RWPE1 (cell line): ENCODE measurements at places on chromosomes 1 and 21.

DNA sequence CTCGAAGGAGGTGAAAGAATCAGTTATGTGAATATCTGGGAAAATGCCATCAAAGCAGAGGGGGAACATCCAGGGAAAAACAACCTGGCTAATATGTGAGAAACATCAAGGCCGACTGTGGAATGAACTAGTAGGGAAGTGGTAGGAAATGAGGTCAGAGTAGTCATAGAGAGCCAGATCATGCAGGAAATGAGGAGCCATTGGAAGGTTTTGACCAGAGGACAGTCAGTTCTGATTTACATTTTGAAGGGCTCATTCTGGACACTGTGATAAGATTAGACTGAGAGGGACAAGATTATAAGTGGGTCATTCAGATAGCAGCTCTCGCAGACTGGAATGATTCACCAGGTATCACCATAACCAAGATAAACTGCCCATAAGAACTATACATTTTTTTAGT lies 63.7 kb downstream of the SYT14 start:
- DNase-seq: no peak

DNA sequence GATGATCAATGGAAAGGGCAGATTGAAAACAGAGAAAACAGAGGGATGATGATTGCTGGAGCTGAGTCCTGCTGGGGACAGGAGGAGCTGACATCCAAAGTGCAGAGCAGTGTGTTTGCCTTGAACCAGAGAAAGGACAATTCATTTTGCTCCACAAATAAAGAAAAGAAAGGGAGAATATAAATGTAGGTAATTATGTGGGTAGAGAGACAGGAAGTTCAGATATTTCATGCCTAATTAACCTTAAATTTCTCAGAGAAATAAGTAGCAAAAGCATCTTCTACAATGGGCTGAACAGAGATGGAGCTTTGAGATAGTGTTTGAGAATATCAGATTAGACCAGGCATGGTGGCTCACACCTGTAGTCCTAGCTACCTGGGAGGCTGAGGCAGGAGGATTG lies 93.2 kb downstream of the TNFSF18 start:
- DNase-seq: no peak

DNA sequence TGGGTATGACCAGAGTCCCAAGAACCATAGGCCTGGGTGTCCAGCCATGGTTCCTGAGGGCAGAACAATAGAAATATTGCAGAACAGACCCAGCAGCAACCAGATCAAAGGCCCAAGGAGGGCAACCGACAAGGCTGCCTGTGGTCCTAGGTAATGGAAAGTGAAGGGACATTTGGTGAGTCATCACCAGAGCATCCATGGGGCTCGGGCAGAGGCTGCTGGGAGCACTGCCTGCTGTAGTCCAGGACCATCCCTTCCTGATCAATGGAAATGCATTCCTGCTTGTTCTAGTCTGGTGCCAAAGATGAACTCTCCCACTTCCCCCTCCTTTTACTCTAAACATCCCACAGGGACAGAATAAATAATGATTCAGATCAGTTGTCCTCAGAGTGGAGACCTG lies 172.8 kb upstream of the CACNA1E start:
- no peak for DNase-seq

- no peak for DNase-seq
These were observed 117.6 kb downstream of the NME7 start for GRCh38 chr1:169250022-169250421.

- peak; percentile 60 for DNase-seq
These were observed 89.3 kb downstream of the SIM2 start for GRCh38 chr21:36788120-36788638.

DNA sequence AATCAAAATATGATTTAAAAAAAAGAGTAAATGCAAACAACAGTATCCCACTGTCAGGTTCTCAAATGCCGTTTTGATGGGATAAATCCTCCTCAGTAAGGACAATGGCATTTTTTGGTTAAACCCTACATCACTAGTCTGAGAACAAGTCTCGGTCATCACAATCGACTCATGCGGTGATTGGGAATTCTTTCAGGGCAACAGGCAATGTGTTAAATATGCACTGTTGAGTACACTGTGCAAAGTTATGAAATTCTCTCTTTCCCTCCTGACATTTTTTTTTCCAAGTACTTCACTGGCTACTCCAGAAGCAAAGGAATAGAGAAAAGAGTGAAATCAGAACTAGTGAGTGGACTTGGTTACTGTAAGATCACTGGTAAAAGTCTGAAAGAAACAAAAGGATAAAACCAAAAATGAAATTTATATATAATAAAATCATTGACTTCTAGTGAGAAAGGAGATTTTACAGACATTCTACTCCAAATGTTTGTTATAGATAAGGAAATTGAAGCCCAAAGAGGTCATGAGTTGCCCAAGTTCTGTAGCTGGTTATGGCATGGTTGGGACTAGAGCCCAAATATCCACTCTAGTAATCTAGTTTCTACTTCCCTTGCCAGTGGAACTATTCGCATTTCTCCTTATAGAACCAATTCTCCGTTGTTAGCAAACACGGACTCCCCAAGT lies 111.3 kb downstream of the TGFBR3 start:
- DNase-seq: no peak

- no peak for DNase-seq
These were observed 598.5 kb upstream of the ADAMTS5 start for GRCh38 chr21:27565364-27565763.

- no peak for DNase-seq
These were observed 102.0 kb downstream of the ERG start for GRCh38 chr21:38396325-38396724.

DNA sequence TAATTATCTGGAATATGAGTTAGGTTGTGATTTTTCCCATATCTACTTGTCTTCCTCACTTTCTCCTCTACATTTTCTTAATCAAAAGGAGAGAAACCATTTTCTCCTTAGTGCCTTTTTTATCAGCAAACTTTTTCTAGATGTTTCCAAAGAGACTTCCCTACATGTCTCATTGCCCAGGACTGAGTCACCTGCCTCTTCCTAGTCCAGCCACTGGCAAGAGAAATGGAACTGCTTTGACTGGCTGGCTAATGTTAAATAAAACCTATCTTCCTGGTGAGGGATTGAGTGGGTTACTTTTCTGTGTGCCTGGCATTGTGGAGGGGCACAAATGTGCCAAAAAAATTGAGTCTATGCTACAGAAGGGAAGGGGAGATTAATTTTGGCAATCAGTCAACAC lies 52.1 kb upstream of the CD5L start:
- no peak for DNase-seq

- DNase-seq: no peak
These were observed 41.9 kb downstream of the SLC45A1 start for GRCh38 chr1:8359617-8360481.

- DNase-seq: peak; percentile 56
These were observed at the start of gene SIM2 for GRCh38 chr21:36698981-36699545. SIM2 (plus strand) TSS chr21:36699115; CDS start chr21:36699747, 632 bp downstream.

GRCh38 chr1:155657463-155657862 lies 31.1 kb downstream of the YY1AP1 start:
- no peak for DNase-seq

DNA sequence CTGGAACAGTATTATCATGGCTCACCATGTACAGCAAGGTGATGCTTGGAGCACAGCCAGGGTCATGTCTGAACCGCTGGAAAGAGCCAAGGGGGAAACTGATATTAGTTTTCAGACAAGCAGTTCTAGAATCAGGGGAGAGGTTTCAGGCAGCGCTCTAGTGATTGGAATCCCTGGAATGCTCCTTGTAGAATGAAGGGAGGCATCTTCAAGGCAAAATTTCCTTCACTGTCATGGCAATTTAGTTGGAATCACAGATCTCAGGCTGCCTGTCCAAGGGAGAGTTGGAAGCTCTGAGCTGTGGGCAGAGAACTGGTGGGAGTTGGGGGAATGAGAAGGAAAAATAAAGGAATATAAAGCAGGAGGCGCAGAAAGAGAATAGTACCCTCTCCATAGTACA lies 737.1 kb downstream of the PTPRU start:
- no peak for DNase-seq

DNA sequence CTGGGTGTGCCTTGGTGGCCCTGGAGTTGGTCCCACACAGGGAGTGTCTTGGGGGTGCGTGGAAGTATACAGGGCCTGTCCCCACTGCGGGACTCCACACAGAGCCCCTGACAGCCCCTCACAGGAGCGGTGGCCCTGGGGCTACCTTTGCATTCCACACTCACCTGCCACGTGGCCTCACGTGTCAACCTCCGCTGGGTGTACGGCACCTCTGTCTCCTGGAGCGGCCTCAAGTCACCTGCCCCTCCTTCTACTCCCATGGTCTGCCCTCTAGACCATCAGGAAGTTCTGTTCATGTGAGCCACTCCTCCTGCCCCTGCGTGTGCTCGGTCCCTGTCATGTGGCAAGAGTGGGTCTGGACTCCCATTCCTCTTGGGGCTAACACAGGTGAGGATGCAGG lies 58.6 kb downstream of the FAAP20 start:
- no peak for DNase-seq

DNA sequence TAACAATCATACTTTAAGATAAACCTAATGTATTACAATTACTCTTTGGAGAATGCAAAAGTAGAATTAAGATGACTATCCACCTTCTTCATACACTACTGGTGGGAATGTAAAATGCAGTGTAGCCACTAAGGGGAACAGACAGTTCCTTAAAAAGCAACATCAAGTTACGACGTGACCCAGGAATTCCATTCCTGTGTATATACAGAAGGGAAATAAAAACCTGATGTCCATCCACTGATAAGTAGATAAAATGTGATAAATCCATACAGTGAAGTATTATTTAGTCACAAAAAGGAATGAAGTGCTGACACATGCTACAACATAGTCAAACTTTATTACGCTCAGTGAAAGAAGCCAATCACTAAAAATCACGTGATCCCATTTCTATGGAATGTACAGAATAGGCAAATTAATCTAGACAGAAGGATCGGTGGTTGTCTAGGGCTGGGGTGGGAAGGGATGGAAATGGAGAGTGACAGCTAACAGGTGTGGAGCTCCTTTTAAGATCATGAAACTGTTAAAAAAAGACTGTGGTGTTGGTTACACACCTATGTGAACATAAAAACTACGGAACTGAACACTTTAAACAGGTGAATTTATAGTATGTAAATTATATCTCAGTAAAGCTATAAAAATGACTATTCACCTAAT lies 42.1 kb downstream of the NRIP1 start:
- no peak for DNase-seq

- no peak for DNase-seq
These were observed at the start of gene SYT2 for GRCh38 chr1:202710070-202711045. SYT2 (minus strand) TSS chr1:202710454; CDS start chr1:202605772, 104,682 bp downstream.
